HTR-8/SVneo (cell line): ENCODE measurements at places on chromosomes 4 and X.

GRCh38 chrX:124211312-124211942, 121.0 kb upstream of the TEX13D start:
- DNase-seq: no peak

- DNase-seq: no peak
These were observed 21.4 kb upstream of the PLCXD1 start for GRCh38 chrX:259692-260355.

DNA sequence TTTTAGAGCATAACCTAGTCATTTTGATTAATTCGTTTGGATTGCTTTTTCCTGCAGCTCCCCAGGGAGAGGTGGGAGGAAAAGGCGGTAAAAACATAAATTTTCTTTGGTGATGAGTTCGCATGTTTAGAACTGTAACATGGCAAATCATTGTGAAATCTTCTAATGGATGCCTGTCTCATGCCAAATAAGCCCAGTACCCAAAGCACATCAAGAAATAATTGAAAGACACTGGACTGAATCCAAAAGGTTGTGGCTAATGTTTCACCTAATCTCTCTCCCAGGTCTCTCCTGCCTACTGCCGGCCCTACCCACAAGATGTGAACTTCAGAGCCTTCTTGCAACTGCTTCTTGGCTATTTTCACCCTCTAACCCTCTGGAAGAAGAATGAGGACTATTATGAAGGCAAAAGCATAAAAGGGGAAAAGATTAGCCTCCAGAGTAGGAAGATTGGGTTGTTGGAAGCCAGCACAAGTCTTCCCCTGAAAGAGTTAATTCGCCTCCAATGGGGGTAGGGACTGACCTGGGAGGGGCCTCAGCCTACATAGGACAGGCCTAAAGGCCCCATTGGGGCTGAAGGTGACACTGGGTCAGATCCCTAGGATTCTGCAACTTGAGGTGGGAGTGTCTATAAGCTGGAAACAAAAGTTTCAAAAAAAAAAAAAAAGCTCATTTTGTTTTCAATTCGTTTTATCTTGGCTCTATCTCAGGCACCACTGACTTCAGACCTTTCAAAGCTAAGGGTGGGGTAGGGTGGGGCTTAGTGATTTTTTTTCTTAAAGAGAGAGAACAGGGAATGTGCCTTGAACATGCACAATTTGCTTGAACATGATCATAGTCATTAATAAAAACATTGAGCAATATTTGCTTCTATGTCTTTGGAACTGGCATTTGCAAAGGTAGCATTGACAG, 278.6 kb upstream of the KLF3 start:
- DNase-seq: no peak

- DNase-seq: no peak
These were observed 35.9 kb downstream of the TBC1D19 start for GRCh38 chr4:26619784-26620183.

DNA sequence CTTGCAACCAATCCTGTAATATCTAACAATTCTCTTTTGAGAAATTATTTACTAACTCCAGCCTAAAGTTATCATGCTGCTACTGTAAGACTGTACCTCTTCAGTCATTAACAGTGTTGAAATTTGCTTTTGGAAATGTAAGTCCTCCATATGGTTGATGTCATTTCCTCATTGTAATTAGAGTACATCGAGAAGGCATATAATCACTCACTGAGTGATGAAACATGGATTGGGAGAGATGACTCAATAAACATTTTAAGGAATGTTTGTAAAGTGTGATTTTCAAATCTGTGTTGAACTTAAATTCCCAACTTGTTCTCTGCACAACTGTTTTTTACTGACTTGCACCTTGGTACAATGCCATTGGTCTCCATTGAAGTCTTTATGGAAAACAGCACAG, 61.2 kb downstream of the HMGB2 start:
- DNase-seq: no peak

GRCh38 chrX:47202877-47203276, 9.2 kb downstream of the UBA1 start:
- DNase-seq: no peak

DNA sequence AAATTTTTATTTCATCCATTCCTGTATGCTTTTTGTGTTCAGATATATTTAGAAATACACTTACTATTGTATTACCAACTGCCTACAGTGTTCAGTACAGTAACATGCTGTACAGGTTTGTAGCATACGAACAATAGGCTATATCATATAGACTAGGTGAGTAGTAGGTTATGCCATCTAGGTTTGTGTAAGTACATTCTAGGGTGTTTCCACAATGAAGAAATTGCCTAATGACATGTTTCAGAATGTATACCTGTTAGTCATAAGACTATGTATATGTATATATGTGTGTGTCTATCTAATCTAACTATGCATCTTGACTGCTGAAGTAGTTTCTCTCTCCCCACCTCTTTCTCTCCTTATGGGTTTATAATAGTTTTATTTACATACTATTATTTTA, 51.5 kb upstream of the BTC start:
- DNase-seq: no peak

GRCh38 chrX:40094041-40094899, 3.5 kb downstream of the BCOR start:
- no peak for DNase-seq

GRCh38 chr4:145720656-145721055, 40.7 kb downstream of the C4orf51 start:
- DNase-seq: no peak
